Lung (tissue), 17 donors: ENCODE measurements at places on chromosomes 4 and X.
A peak's percentile ranks its signal among the peaks of the same experiment; 100 is the strongest.

DNA sequence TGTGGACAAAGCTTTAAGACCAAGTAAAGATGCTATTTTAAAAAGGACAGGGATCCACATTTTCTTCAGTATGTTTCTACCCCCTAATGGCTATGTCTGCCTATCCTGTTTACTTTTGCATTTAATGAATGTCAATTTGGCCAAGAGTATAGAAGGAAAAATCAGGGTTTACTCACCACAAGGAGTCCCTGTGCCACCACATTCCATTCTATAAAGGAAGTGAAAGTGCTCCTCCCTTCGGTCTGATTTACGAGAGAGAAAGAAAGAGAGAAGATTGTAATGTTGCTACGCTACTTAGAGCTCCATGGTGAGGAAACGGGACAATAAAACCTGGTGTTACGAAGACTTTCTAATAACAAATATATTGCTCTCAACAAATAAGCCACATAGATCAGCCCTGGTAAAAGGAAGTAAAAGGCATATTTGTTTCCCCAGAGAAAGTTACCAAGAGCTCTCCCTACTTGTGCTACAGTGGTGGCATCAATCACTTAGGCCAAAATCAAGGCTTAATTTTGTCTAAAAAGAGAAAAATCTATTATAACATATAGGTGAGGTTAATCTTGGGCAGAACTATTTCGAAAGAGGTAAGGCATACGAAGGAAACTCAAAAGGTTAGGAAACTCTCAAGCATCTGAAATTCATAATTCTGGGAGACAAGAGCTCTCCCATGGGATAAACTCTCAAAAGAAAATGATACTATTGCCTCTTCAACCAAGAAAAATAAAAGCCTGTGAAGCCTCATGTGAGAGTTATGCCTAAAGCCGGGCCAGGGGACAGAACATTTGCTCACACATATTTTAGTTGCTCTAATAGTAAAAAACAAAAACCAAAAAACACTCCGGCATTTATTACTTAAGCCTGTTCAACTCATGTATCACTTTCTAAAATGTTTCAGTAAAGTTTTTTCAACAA, 29.5 kb downstream of the TAPT1 start:
- peaks cover 7% of the 10 kb centered on the region for H3K4me1 ChIP-seq
- peak overlapping the region; percentile 9 for H3K27ac ChIP-seq
- H3K27me3 ChIP-seq = no peaks in the 10 kb centered on the region
- peak; percentile 83 for DNase-seq
- peaks cover 4% of the 10 kb centered on the region for H3K36me3 ChIP-seq

DNA sequence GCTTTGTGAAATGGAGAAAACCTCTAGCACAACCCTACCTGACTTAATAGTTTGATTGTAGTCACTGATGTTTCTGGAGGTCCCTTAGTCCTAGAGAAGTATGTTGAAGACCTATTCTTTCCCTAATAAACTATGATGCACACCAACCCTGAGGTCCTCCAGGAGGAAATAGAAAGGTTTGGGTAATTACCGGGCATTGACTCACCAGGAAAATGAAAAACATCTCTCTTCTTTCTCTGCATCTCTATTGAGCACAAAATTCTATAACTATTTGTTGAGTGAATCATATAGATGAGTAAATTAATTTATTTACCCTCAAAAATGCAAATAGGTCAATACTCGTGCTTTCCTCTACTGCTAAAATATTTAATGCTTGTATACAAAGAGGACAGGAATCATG, 582.4 kb upstream of the FAM241A start:
- H3K27me3 ChIP-seq = no peaks in the 10 kb centered on the region
- no peak for DNase-seq
- H3K27ac ChIP-seq = no peak overlapping the region
- H3K4me3 ChIP-seq = no peak overlapping the region
- no peaks in the 10 kb centered on the region for H3K36me3 ChIP-seq

DNA sequence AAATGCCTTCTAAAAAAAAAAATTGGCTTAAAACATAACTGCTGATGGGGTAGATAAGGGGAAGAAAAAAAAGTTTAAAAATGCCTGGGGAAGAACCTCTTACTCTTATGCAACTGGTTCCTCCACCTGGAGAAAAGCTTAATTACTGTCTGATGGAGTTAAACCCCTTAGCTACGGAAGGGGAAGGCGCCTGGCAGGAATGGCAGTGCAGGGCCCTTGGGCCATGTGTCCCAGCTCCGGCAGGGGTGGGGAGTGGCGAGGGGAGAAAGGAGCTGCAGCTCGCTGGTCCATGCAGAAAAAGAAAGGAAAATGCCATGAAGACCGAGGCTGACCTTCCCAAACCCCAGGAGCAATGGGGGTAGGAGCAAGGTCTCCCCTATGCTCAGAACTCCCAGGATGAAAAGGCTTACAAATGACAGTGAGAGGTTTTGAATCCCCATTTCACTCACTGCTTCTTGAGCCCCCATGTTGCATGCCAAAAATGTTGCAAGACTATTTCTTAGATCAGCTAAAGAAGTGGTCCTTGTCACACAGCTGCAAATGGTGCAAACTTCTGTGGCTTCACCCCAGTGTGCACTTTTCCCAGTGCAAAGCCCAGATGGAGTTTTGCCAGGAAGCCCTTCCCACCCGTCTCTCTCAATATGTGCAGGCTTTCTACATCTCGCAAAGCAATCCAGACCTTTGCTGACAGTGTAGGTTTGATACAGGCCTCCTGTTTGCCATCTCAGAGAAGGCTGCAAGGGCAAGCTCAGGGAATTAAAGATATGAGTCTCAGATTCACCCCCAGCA, 204.8 kb upstream of the CT83 start:
- H3K4me3 ChIP-seq = no peak overlapping the region
- H3K27ac ChIP-seq = no peak overlapping the region
- no peaks in the 10 kb centered on the region for H3K4me1 ChIP-seq
- no peaks in the 10 kb centered on the region for H3K36me3 ChIP-seq
- peak; percentile 59 for DNase-seq

GRCh38 chrX:44088510-44089144, 115.4 kb upstream of the NDP start:
- H3K4me3 ChIP-seq = no peak overlapping the region
- peaks cover 4% of the 10 kb centered on the region for H3K27me3 ChIP-seq
- no peak overlapping the region for H3K27ac ChIP-seq

- H3K4me1 ChIP-seq = no peaks in the 10 kb centered on the region
- DNase-seq = no peak
- H3K4me3 ChIP-seq = no peak overlapping the region
These were observed 1031.9 kb downstream of the FAT4 start for GRCh38 chr4:126346654-126347053.

GRCh38 chr4:128355305-128355704, 67.7 kb upstream of the PGRMC2 start:
- no peaks in the 10 kb centered on the region for H3K36me3 ChIP-seq
- no peaks in the 10 kb centered on the region for H3K27me3 ChIP-seq
- no peak overlapping the region for H3K4me3 ChIP-seq
- DNase-seq = no peak
- H3K4me1 ChIP-seq = peaks cover 11% of the 10 kb centered on the region

DNA sequence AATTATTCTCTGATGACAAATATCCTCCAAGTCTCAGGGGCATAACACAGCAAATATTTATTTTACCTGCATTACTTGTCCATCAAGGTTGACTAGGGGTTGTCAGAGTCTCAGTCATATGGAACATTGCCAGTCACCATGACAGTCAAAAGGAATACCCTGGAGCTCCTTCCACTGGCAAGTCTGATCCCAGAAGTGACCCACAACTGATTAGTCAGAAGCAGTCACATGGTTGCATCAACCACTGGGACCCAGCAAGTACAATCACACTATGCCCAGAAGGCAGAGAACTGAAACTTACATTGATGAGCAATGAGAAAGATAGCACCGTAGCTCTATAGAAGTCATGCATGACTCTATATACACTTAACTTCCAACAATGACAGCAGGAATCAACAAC, 41.9 kb upstream of the SOD3 start:
- no peaks in the 10 kb centered on the region for H3K27me3 ChIP-seq
- no peaks in the 10 kb centered on the region for H3K36me3 ChIP-seq
- no peak overlapping the region for H3K27ac ChIP-seq
- no peak overlapping the region for H3K4me3 ChIP-seq
- DNase-seq = no peak

DNA sequence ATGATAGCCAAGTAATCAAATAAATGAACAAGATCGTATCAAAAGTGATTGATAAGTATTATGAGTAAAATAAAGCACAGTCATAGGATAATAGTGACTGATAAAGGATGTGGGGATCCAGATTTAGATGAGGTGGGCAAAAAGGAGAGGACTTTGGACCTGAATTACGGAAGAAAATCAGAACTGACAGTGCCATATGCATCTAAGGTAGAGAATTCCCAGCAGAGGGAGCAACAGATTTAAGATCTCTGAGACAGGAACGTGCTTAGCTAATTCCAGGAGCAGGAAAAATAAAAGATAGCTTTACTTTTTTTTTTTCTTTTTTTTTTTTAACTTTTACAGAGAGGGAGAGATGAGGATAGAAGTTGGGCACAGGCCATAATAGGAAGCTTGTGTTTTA, 189.9 kb downstream of the NWD2 start:
- H3K27ac ChIP-seq = no peak overlapping the region
- H3K36me3 ChIP-seq = no peaks in the 10 kb centered on the region
- H3K4me1 ChIP-seq = no peaks in the 10 kb centered on the region
- H3K4me3 ChIP-seq = no peak overlapping the region
- DNase-seq = no peak
- H3K27me3 ChIP-seq = peaks cover 5% of the 10 kb centered on the region
